ENCODE measurements at places on chromosomes 1 and 21.

DNA sequence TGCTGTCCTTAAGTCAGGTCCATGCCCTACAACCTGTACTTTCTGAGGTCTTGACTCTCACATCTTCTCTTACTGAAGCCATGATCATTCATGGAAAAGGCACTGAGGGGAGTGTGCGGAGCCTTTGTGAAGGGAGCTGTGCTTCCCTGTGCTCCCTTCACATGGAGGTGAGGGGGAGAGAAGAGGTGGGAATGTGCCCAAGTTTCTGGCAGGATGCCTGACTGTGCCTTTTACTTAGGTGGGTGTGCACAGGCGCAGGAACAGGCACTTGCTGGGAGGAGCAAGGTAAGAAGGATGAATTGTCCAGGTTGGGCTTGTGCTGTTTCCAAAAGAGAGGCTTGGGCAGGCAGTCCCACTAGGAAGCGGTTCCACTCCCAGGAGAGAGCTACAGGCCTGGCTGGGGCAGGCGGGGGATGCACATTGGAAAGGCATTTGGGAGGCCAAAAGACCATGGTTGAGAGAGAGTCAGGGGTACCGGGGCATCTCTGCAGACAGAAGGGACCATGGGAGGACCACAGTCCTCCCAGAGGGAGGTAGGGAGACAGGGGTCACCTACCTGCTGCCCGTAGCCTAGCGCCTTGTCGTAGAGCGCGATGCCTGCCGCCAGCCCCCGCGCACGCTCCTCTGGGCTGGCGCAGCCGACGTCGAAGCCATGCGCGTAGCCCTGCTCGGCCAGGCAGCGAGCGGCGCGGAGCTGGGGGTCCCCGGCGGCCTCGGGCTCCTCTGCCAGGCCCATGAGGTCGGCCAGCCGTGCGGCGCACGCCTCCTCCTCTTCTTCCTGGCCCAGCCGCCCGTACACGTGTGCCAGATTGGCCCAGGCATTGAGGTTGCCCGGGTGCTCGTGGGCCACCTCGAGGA lies 853 bp downstream of the TTC22 start:
- peaks cover 47% of the 10 kb centered on the region for H3K27me3 ChIP-seq
- H3K4me1 ChIP-seq = peaks cover 20% of the 10 kb centered on the region
- no peak for DNase-seq
- peak overlapping the region; percentile 57 for H3K4me3 ChIP-seq
- no peaks in the 10 kb centered on the region for H3K36me3 ChIP-seq

DNA sequence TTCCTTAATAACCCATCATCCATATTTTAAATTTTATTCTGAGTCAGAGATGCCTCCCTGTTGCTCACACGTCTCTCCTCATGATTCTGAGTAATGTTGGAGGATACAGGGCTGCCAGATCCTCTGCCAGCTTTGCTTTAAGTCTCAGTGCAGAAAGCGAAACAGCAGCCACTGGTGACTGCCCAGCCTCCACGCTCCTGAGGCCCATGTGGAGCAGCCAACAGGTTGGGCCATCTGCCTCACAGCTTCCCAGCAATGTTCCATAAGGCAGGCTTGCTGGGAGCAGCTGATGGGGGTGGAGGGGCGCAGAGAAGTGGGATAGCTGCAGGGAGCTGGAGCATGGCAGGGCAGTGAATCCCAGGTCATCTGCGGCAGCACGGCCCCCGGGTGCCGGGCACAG lies 104.2 kb downstream of the IGSF21 start:
- no peaks in the 10 kb centered on the region for H3K4me1 ChIP-seq
- H3K4me3 ChIP-seq = no peak overlapping the region
- H3K27me3 ChIP-seq = peaks cover 25% of the 10 kb centered on the region

DNA sequence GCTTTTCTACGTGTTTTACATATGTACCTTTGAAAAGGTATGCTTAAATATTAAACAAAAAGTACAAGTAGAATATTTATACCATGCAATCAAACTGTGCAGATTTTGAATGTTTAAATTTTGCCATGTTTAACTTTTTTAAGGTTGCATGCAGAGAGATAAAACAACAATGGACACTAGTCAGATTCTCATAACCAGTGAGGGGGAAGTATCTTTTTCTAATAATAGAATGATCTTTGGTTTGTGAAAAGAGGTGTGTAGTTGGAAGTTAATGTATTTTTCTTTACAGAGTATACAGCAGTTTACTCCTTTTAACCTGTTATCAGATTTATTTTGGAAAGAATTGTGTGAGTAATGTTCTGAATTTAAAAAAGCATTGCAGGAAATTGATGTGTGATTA lies 27.1 kb downstream of the POU2F1 start:
- peaks cover 32% of the 10 kb centered on the region for H3K36me3 ChIP-seq
- H3K27me3 ChIP-seq = no peaks in the 10 kb centered on the region
- DNase-seq = no peak
- peaks cover 24% of the 10 kb centered on the region for H3K4me1 ChIP-seq
- no peak overlapping the region for H3K4me3 ChIP-seq
- H3K27ac ChIP-seq = no peak overlapping the region

DNA sequence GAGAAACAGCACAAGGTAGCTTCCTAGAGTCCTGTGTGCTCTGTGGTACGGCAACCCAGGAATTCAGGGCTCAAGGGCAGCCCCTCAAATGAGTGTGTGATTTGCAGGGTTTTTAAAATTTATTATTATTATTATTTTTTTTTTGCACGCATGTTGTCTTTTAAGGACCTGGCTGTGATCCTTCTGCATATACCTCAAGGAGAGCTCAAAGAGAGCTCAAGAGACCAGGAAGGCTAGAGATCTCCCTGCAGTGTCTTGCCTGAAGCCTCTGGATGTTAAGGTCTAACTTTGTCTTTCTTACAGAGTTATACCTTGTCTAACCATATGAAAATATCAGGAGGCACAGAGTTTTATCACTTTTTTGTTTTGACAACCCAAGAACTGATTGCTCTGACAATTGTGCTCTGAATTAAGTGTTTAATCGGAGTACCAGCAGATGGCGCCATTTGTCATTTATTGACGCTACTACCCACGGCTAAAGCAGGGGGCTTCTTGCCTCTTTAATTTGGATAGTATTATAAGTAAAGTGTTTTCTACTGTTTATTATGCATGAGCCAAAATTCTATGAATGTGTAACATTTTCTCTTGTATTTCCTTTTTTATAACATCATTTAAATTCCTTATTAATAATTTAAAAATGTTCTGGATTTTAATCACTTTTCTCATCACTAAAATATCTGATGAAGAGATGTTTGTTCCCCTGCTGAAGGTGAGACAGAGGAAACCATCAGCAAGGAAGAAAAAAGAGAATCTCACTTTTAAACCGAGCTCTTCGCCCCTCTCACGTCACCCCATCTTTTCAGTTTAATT lies 35.8 kb upstream of the LMO4 start:
- H3K27me3 ChIP-seq = peaks cover 13% of the 10 kb centered on the region
- H3K36me3 ChIP-seq = peaks cover 5% of the 10 kb centered on the region
- peaks cover 53% of the 10 kb centered on the region for H3K4me1 ChIP-seq
- H3K4me3 ChIP-seq = no peak overlapping the region
- no peak overlapping the region for H3K27ac ChIP-seq
- peak; percentile 77 for DNase-seq

- peaks cover 94% of the 10 kb centered on the region for H3K27me3 ChIP-seq
- no peak overlapping the region for H3K27ac ChIP-seq
- DNase-seq = peak; percentile 87
- H3K36me3 ChIP-seq = no peaks in the 10 kb centered on the region
- peaks cover 3% of the 10 kb centered on the region for H3K4me1 ChIP-seq
Measured at GRCh38 chr1:231162297-231162969, 575 bp downstream of the TRIM67 start.

GRCh38 chr21:36035381-36035791 lies 24.9 kb downstream of the SETD4 start:
- H3K4me1 ChIP-seq = peaks cover 6% of the 10 kb centered on the region
- peaks cover 48% of the 10 kb centered on the region for H3K36me3 ChIP-seq
- H3K27me3 ChIP-seq = no peaks in the 10 kb centered on the region
- no peak for DNase-seq

DNA sequence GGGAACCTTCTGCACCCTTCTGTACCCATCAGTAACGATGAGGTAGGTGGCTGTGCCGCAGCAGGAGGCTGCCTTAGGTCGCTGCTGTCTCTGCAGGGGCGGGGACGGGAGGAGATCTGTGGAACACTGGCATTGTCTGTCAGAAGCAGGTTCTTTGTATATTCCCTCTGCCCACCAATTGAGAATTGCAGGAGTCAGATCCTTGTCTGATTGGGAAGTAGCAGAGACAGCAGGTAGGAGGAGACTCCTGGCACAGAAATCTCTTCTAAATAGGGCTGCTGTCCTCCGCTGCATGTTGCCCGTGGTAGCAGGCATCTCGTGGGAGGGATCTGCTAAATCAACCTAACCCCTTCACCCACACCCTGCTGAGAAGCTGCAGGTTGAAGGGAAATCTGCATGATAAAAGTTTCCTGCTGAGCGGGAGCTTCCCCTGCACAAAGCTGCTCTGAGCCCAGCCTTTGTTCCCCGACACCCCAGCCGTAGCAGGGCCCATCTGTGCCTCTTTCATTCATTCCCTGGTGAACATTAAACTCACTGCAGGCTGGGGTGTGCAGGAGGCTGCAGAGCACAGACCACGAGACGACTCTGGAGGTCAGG lies 15.9 kb downstream of the SARS1 start:
- H3K4me1 ChIP-seq = peaks cover 15% of the 10 kb centered on the region
- H3K36me3 ChIP-seq = peaks cover 66% of the 10 kb centered on the region
- H3K27ac ChIP-seq = no peak overlapping the region
- DNase-seq = no peak

GRCh38 chr21:35406635-35407034 lies 357.5 kb upstream of the RUNX1 start:
- H3K27me3 ChIP-seq = peaks cover 19% of the 10 kb centered on the region
- no peak overlapping the region for H3K4me3 ChIP-seq
- DNase-seq = no peak
- no peak overlapping the region for H3K27ac ChIP-seq

- peak overlapping the region; percentile 53 for H3K4me3 ChIP-seq
- H3K4me1 ChIP-seq = peaks cover 10% of the 10 kb centered on the region
- H3K27me3 ChIP-seq = peaks cover 68% of the 10 kb centered on the region
- H3K36me3 ChIP-seq = no peaks in the 10 kb centered on the region
- no peak for DNase-seq
- no peak overlapping the region for H3K27ac ChIP-seq
Measured at GRCh38 chr1:207909687-207910086, 1.2 kb downstream of the CD34 start.

DNA sequence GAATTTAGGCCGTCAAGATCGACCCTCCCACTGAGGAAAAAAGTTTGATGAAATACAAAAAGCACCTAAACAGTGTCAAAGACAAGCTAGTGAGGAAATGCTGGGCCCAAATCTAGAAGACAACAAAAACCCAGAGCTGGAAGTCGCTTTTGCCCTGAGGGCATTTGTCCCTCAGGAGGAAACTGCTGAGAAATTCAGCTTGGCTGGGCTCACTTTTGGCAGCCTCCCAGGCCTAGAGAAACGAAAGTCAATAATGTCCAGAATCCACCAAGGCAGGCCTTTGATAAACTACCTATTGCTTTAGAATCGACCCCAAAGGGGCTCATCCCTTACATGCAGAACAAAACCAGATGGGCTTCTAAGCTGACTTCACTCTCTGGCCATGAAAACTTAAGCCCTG lies 38.9 kb downstream of the SYT2 start:
- no peak for DNase-seq
- no peaks in the 10 kb centered on the region for H3K36me3 ChIP-seq
- no peak overlapping the region for H3K27ac ChIP-seq
- H3K4me3 ChIP-seq = no peak overlapping the region
- H3K27me3 ChIP-seq = peaks cover 19% of the 10 kb centered on the region
- H3K4me1 ChIP-seq = no peaks in the 10 kb centered on the region

DNA sequence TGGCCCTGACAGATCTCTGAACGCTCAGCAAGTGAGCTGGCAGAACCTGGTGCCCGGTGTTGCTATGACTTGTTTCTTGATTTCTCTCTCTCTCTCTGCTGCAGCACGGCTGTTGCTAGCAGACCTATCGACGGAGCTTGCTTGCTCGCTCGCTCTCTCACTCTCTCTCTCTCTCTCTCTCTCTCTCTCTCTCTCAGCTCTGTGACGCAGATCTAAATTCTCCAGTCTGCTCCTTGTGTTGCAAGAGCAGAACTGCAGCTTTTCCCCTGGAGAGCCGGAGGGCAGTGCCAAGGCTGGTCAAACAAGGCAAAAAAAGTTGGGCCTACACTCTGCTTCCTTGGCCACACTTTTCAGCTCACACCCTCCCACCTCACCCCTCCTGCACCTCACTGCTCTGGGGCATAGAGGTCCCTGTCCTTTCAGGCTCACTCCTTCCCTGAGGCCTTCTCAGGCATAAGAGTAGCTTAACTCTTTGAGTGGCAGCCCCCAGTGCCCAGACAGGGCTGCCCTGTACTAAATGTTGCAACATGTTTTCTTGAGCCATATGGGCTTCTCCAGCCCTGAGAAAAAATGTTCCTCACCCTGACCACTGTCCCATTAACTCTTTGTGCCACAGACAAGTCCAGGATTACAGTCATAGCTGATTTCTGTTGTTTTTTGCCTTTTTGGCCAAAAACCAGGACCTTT lies 72.2 kb downstream of the CD46 start:
- no peak overlapping the region for H3K27ac ChIP-seq
- peaks cover 3% of the 10 kb centered on the region for H3K27me3 ChIP-seq
- peak overlapping the region; percentile 6 for H3K4me3 ChIP-seq
- no peaks in the 10 kb centered on the region for H3K36me3 ChIP-seq

GRCh38 chr1:59445040-59445439 lies 148.1 kb downstream of the FGGY start:
- peaks cover 33% of the 10 kb centered on the region for H3K4me1 ChIP-seq
- no peak for DNase-seq
- no peak overlapping the region for H3K4me3 ChIP-seq
- no peaks in the 10 kb centered on the region for H3K27me3 ChIP-seq

DNA sequence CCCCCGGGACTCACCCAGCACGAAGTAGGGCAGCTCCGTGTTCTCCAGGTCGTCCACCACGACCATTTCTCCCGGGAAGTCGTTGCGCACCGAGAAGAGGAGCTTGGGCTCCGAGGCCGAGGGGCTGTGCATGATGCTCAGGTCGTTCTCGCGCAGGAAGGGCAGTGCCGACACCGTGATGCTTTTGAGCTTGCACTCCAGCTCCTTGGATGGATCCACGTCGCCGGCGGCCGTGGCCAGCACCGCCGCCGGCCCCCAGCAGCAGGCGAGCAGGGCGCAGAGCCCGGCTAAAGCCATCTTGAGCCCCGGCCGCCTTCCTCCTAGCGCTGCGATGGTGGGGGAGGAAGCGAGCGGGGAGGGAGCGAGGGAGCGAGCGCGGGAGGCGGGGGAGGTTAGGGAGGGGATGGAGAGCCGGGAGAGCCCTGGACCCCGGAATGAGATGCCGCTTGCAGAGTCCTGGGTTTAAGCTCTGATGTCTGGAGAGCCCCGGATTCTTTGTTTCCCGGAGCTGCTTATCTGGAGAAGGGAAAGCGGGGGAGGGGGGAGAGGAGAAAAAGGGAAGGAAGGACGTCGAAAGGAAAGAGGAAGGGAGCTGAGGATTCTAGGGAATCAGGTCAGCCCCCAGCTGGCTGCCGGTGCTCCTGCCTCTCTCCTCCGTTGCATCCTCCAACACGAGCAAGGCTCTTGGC lies at the start of gene ASTN1:
TSS of gene ASTN1 (minus strand) at position 333 of the 689 bp plus-strand sequence. CDS start at position 297, 36 bp downstream.
- H3K4me1 ChIP-seq = peaks cover 15% of the 10 kb centered on the region
- peaks cover 58% of the 10 kb centered on the region for H3K27me3 ChIP-seq
- H3K4me3 ChIP-seq = peak within 1 kb of the TSS; percentile 85
